ENCODE measurements at places on chromosomes 1 and 21. TPM values are rescaled to one million over a fixed set of nuclear protein-coding genes. Genes with fewer than 3 reads are reported as not detected.

DNA sequence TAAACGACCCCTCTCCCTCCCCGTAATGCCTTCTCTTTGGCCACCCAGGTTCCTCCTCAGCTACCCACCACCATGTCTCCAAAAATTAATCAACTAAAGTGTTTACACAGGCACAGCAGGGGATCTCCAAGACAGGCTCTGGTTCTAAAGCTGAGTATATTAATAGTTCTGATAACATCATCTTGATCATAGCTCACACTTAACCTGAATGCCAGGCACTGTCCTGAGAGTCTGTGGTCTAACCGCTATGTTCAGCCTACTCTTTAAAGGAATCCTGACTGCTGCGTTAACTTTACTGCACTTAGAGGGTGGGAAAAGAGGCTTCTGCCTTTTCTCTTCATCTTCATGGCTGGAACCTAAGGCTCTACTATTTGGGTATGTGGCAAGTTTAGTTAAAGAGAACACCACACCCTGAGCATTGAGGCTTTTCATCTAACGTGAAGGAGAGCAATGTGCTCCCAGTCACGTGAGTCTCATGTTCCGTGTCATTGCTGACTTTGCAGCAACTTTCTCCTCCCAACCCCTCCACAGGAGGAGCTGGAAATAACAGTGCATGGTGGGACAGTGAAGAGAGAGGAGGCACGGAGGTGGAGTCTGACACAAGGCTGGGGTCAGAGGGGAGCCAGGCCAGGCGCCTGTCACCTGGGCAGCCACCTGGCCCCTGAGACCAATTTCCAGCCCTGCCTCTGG, 86.4 kb downstream of the FAM78B start:
- no peak for DNase-seq
- H3K4me3 ChIP-seq: no peak overlapping the region

DNA sequence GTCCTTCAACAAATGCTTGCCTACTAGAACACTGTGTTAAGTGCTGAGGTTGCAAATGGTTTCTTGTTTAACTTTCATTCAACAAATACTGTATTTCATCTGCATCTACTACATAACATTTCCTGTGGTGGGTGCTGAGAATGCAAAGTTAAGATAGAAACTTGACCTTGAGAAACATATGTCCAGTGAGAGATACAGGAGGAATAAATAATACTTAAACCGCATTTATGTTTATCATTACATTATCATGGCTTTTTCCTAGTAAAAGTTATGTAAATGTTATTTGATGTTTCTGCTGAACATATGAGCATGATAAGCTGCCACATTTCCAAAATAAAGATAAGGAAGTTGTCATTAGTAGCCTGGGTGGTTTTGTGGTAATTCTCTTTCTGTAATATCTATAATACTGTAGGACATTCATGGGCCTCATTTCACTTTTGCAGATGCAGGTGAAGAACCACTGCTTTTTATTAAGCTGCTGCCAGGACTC, 590.4 kb downstream of the PLPP3 start:
- H3K4me3 ChIP-seq: no peak overlapping the region
- H3K36me3 ChIP-seq: no peaks in the 10 kb centered on the region
- DNase-seq: no peak
- H3K27ac ChIP-seq: no peak overlapping the region
- peaks cover 3% of the 10 kb centered on the region for H3K4me1 ChIP-seq

- H3K36me3 ChIP-seq: no peaks in the 10 kb centered on the region
- no peaks in the 10 kb centered on the region for H3K27me3 ChIP-seq
- H3K27ac ChIP-seq: no peak overlapping the region
- no peaks in the 10 kb centered on the region for H3K4me1 ChIP-seq
- no peak for DNase-seq
Measured at GRCh38 chr1:29546496-29546895, 310.2 kb downstream of the PTPRU start.

- no peak for DNase-seq
- no peaks in the 10 kb centered on the region for H3K27me3 ChIP-seq
- no peak overlapping the region for H3K4me3 ChIP-seq
- H3K27ac ChIP-seq: no peak overlapping the region
- no peaks in the 10 kb centered on the region for H3K4me1 ChIP-seq
Measured at GRCh38 chr1:68725001-68725752, 228.3 kb upstream of the DEPDC1 start.

- peaks cover 55% of the 10 kb centered on the region for H3K4me1 ChIP-seq
- H3K27me3 ChIP-seq: no peaks in the 10 kb centered on the region
- peak overlapping the region; percentile 74 for H3K27ac ChIP-seq
- H3K36me3 ChIP-seq: no peaks in the 10 kb centered on the region
Measured at GRCh38 chr1:39177706-39178105, 26.8 kb upstream of the MACF1 start.

GRCh38 chr1:12634696-12635202, 9.1 kb upstream of the AADACL4 start:
- no peaks in the 10 kb centered on the region for H3K36me3 ChIP-seq
- H3K27me3 ChIP-seq: no peaks in the 10 kb centered on the region
- H3K4me3 ChIP-seq: no peak overlapping the region
- peaks cover 4% of the 10 kb centered on the region for H3K4me1 ChIP-seq
- peak overlapping the region; percentile 76 for H3K27ac ChIP-seq

- peaks cover 27% of the 10 kb centered on the region for H3K4me1 ChIP-seq
- DNase-seq: no peak
- no peak overlapping the region for H3K27ac ChIP-seq
- H3K36me3 ChIP-seq: no peaks in the 10 kb centered on the region
- H3K4me3 ChIP-seq: no peak overlapping the region
Measured at GRCh38 chr21:43884861-43885417, 19.9 kb downstream of the AGPAT3 start.

- DNase-seq: no peak
- H3K4me3 ChIP-seq: peak within 1 kb of the TSS; percentile 36
- peaks cover 12% of the 10 kb centered on the region for H3K4me1 ChIP-seq
- H3K27ac ChIP-seq: no peak within 1 kb of the TSS
Measured at GRCh38 chr1:109113590-109114341, at the start of gene ELAPOR1. TSS of gene ELAPOR1 (plus strand) at chr1:109114115. CDS start at chr1:109114184, 69 bp downstream.

GRCh38 chr1:79082233-79082632, 75.7 kb upstream of the ADGRL4 start:
- H3K27ac ChIP-seq: no peak overlapping the region
- H3K4me1 ChIP-seq: no peaks in the 10 kb centered on the region
- no peaks in the 10 kb centered on the region for H3K27me3 ChIP-seq
- DNase-seq: no peak
- no peaks in the 10 kb centered on the region for H3K36me3 ChIP-seq

GRCh38 chr1:91549041-91549735, 48.5 kb downstream of the CDC7 start:
- H3K27ac ChIP-seq: no peak overlapping the region
- H3K4me1 ChIP-seq: no peaks in the 10 kb centered on the region
- no peaks in the 10 kb centered on the region for H3K36me3 ChIP-seq
- H3K4me3 ChIP-seq: no peak overlapping the region
- no peak for DNase-seq

- DNase-seq: no peak
- peaks cover 67% of the 10 kb centered on the region for H3K4me1 ChIP-seq
- H3K4me3 ChIP-seq: no peak overlapping the region
- peak overlapping the region; percentile 62 for H3K27ac ChIP-seq
- no peaks in the 10 kb centered on the region for H3K27me3 ChIP-seq
Measured at GRCh38 chr1:147611021-147611426, 59.3 kb downstream of the ACP6 start.

DNA sequence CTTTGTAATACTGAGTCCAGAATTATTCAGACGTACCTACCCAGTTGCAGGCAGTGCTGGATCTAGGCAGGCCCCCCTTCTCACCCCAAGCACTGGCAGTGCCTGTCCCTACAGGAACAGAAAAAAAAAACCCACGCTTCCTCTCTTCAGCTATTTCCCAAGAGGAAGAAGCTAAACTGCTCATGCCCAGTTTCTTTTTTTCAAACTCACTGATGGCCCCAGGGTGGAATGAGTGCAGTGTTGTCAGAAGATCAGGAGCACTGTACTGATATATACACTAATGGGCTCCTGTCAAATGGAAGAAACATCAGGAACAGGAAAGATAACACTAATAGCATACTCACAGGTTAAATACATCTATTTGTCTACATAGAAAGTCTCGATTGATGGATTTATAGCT, 28.2 kb upstream of the DOCK7 start:
- no peaks in the 10 kb centered on the region for H3K27me3 ChIP-seq
- no peaks in the 10 kb centered on the region for H3K36me3 ChIP-seq
- H3K4me1 ChIP-seq: no peaks in the 10 kb centered on the region
- no peak for DNase-seq

- H3K36me3 ChIP-seq: peaks cover 21% of the 10 kb centered on the region
- H3K27me3 ChIP-seq: no peaks in the 10 kb centered on the region
Measured at GRCh38 chr1:186374303-186375151, 526 bp downstream of the TPR start.

- peaks cover 17% of the 10 kb centered on the region for H3K4me1 ChIP-seq
- H3K27me3 ChIP-seq: peaks cover 17% of the 10 kb centered on the region
- H3K4me3 ChIP-seq: peak overlapping the region; percentile 54
Measured at GRCh38 chr1:165235777-165236291, 120.7 kb downstream of the LMX1A start.

- H3K27me3 ChIP-seq: peaks cover 3% of the 10 kb centered on the region
- H3K4me1 ChIP-seq: no peaks in the 10 kb centered on the region
- H3K27ac ChIP-seq: no peak overlapping the region
- H3K4me3 ChIP-seq: no peak overlapping the region
- H3K36me3 ChIP-seq: no peaks in the 10 kb centered on the region
- no peak for DNase-seq
Measured at GRCh38 chr1:38308780-38309179, 262.2 kb upstream of the POU3F1 start.

- no peaks in the 10 kb centered on the region for H3K36me3 ChIP-seq
- H3K4me1 ChIP-seq: no peaks in the 10 kb centered on the region
- no peak overlapping the region for H3K27ac ChIP-seq
- no peaks in the 10 kb centered on the region for H3K27me3 ChIP-seq
Measured at GRCh38 chr1:32541064-32541566, 1.9 kb downstream of the ZBTB8A start.

GRCh38 chr1:28518745-28519341, 13.0 kb downstream of the RCC1 start:
- no peak for DNase-seq
- H3K36me3 ChIP-seq: no peaks in the 10 kb centered on the region
- peak overlapping the region; percentile 92 for H3K27ac ChIP-seq
- H3K27me3 ChIP-seq: no peaks in the 10 kb centered on the region
- peak overlapping the region; percentile 58 for H3K4me3 ChIP-seq

GRCh38 chr1:5005171-5005570, 350.8 kb downstream of the AJAP1 start:
- H3K4me1 ChIP-seq: no peaks in the 10 kb centered on the region
- H3K4me3 ChIP-seq: no peak overlapping the region
- no peaks in the 10 kb centered on the region for H3K27me3 ChIP-seq
- no peak for DNase-seq
- H3K36me3 ChIP-seq: no peaks in the 10 kb centered on the region

DNA sequence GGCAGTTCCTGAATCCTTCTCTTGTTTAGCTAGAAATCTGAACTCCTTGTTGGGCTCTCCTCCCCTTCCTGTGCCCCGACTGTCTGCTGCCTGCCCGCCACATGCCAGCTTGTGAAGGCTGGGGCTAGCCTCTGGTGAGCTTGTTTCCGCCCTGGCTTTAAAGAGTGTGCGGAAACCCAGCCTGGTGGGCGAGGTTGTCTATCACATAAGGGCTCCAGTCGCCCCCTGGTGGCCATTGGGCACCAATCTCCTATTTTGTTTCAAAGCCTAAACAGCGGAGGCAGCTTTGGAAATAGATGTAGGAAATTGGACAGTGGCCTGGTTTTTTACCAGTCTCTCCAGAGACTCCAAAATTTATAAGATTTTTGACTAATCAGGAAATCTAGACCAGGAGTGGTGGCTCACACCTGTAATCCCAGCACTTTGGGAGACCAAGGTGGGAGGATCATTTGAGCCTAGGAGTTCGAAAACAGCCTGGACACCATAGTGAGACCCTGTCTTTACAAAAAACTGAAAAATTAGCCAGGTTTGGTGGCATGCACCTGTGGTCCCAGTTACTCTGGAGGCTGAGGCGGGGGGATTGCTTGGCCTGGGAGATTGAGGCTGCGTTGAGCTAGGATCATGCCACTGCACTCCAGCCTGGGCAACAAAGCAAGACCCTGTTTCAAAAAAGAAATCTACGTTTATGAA, 9.8 kb downstream of the ATP8B2 start:
- H3K36me3 ChIP-seq: no peaks in the 10 kb centered on the region
- H3K4me1 ChIP-seq: no peaks in the 10 kb centered on the region
- no peak overlapping the region for H3K27ac ChIP-seq
- peak; percentile 41 for DNase-seq
- H3K27me3 ChIP-seq: no peaks in the 10 kb centered on the region

Gene LAPTM5
- total RNA-seq: 11.7 TPM

Gene NUP210L
- total RNA-seq: 0.07 TPM

Gene ITSN1
- total RNA-seq: 24.0 TPM

Gene SPATA45
- total RNA-seq: not detected

Gene RIPPLY3
- not detected for total RNA-seq

Gene RAB3GAP2
- 17.6 TPM for total RNA-seq

Gene MYCL
- total RNA-seq: 0.35 TPM

Gene LRRC7
- 0.62 TPM for total RNA-seq

Gene DENND2D
- total RNA-seq: 0.91 TPM

Gene NR5A2
- 1.1 TPM for total RNA-seq

Gene SLC1A7
- 1.1 TPM for total RNA-seq

Gene MAP3K7CL
- not detected for total RNA-seq

Gene GJA8
- not detected for total RNA-seq

Gene PRR9
- not detected for total RNA-seq

Data from gastrocnemius medialis (tissue), 4 donors.